Endothelial cell (in vitro differentiated cells): ENCODE measurements at places on chromosomes 11 and 22.
A peak's percentile ranks its signal among the peaks of the same experiment; 100 is the strongest.

DNA sequence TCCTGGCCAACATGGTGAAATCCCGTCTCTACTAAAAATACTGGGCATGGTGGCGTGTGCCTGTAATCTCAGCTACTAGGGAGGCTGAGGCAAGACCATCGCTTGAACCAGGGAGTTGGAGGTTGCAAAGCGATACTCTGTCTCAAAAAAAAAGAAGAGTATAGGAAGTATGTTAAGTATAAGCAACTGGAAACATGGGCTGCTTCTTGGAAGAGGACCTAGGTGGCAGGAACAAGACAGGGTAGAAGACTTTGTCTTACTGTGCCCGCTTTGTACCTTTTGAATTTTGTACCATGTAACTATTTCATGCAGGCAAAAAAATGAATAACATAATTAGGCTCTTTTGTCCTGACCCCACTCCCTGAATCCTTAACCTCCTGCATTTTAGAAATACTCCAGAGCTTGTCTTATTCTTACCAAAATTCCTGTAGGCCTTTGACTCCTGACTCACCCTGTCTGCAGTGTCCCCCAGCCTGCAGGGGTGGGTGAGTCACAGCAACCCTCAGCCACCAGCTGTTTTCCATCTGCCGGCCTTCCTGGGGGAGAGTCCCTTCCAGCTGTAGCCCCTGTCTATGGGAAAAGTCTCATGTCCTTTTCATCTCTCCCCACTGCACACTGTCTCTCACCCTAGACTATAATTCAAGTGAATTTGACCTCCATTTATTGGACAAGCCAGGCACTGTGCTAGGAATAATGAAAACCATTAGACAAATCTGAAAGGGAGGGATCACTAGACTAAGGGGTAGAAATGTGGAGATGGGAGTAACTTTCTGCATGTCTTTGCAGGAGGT lies 41.8 kb downstream of the TXN2 start:
- peaks cover 15% of the 10 kb centered on the region for H3K4me1 ChIP-seq
- no peak overlapping the region for H3K27ac ChIP-seq
- DNase-seq, result no peak
- no peak overlapping the region for H3K4me3 ChIP-seq
- H3K36me3 ChIP-seq, result no peaks in the 10 kb centered on the region
- H3K27me3 ChIP-seq, result peaks cover 6% of the 10 kb centered on the region

- H3K27me3 ChIP-seq, result peaks cover 13% of the 10 kb centered on the region
- peaks cover 25% of the 10 kb centered on the region for H3K36me3 ChIP-seq
- no peak overlapping the region for H3K27ac ChIP-seq
- DNase-seq, result no peak
- H3K4me3 ChIP-seq, result no peak overlapping the region
- H3K4me1 ChIP-seq, result peaks cover 6% of the 10 kb centered on the region
Measured at GRCh38 chr11:68353118-68353517, 40.7 kb downstream of the LRP5 start.

GRCh38 chr22:40310768-40311120 lies 35.6 kb upstream of the ADSL start:
- DNase-seq, result no peak
- no peak overlapping the region for H3K4me3 ChIP-seq
- H3K27ac ChIP-seq, result no peak overlapping the region
- H3K27me3 ChIP-seq, result peaks cover under 1% of the 10 kb centered on the region

DNA sequence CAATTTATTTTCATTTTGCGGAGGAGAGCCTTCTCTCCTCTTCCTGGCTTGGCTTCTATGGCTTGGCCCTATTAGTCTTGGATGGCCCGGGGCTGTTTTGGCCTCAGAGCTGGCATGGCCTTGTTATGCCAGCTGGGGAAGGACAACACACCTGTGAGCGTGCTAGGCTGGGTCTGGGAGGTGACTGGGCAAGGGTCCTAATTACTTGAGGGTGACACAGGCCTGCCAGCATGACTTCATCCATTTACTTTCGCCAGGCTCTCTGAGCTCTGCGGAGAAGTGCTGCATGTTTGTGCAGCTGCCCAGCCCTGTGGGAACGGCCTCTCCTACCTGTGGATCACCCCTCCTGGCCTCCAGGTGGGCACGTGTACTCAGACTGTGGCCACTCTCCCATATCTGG lies 153.6 kb downstream of the SNX19 start:
- H3K27ac ChIP-seq, result no peak overlapping the region
- H3K36me3 ChIP-seq, result no peaks in the 10 kb centered on the region
- H3K4me1 ChIP-seq, result peaks cover 4% of the 10 kb centered on the region
- peaks cover 4% of the 10 kb centered on the region for H3K27me3 ChIP-seq

- H3K36me3 ChIP-seq, result peaks cover 12% of the 10 kb centered on the region
- no peak for DNase-seq
- H3K4me1 ChIP-seq, result peaks cover 9% of the 10 kb centered on the region
- peak overlapping the region; percentile 84 for H3K27ac ChIP-seq
- H3K27me3 ChIP-seq, result no peaks in the 10 kb centered on the region
Measured at GRCh38 chr11:93160156-93160555, 37.6 kb downstream of the SLC36A4 start.

DNA sequence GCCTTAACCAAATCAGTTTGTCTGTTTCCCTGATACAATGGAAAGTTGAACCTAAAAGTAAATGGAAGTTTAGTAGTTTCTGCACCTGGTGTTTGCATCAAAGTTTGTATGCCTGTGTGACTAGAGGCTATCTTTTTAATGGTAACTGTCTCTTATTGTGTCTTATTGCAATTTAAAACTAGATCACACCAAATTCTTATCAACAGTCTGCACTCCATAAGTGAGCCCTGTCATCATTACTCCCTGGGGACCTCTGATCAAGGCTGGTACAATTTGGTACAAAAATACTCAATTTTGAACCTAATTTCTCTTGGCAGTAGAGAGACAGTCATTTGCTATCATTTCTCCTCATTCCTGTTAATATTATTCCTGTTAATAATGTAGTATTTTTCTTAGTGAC lies 38.1 kb downstream of the ARHGAP1 start:
- no peaks in the 10 kb centered on the region for H3K27me3 ChIP-seq
- H3K4me1 ChIP-seq, result peaks cover 20% of the 10 kb centered on the region
- peaks cover 35% of the 10 kb centered on the region for H3K36me3 ChIP-seq
- DNase-seq, result no peak
- H3K4me3 ChIP-seq, result no peak overlapping the region
- H3K27ac ChIP-seq, result no peak overlapping the region

- no peak for DNase-seq
- H3K27ac ChIP-seq, result no peak overlapping the region
- peaks cover 13% of the 10 kb centered on the region for H3K36me3 ChIP-seq
- H3K4me3 ChIP-seq, result no peak overlapping the region
- no peaks in the 10 kb centered on the region for H3K27me3 ChIP-seq
Measured at GRCh38 chr22:47177334-47177815, 414.9 kb downstream of the TBC1D22A start.

- no peaks in the 10 kb centered on the region for H3K4me1 ChIP-seq
- H3K4me3 ChIP-seq, result no peak overlapping the region
- peaks cover 28% of the 10 kb centered on the region for H3K36me3 ChIP-seq
- no peak for DNase-seq
- peaks cover 2% of the 10 kb centered on the region for H3K27me3 ChIP-seq
- H3K27ac ChIP-seq, result no peak overlapping the region
Measured at GRCh38 chr11:46684367-46684766, 16.1 kb downstream of the ARHGAP1 start.

- no peak overlapping the region for H3K4me3 ChIP-seq
- no peak overlapping the region for H3K27ac ChIP-seq
- H3K27me3 ChIP-seq, result no peaks in the 10 kb centered on the region
- H3K4me1 ChIP-seq, result no peaks in the 10 kb centered on the region
Measured at GRCh38 chr22:29503811-29504372, 23.9 kb downstream of the NEFH start.

GRCh38 chr11:72943664-72944063 lies 129.5 kb downstream of the ATG16L2 start:
- no peaks in the 10 kb centered on the region for H3K27me3 ChIP-seq
- H3K27ac ChIP-seq, result no peak overlapping the region
- H3K4me1 ChIP-seq, result peaks cover 8% of the 10 kb centered on the region
- no peak overlapping the region for H3K4me3 ChIP-seq

DNA sequence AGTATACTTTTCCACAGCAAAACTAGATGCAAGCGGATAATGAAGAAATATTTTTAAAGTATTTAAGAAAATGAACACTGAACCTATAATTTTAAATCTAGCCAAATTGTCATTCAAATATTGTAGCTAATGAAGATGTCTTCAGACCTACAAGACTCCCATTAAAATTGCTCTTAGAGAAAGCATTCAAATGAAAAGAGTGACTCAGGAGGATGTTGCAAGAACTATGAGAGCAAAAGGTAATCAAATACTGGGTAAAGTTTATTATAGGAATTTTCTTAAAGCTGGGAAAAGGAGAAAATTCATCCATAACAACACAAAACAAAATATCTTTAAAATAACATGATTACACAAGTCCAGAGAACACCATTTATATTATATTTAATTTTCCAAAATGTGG lies 5.4 kb upstream of the POU2AF1 start:
- H3K4me3 ChIP-seq, result no peak overlapping the region
- peaks cover 6% of the 10 kb centered on the region for H3K4me1 ChIP-seq
- peaks cover 2% of the 10 kb centered on the region for H3K27me3 ChIP-seq
- H3K27ac ChIP-seq, result no peak overlapping the region

- no peak overlapping the region for H3K27ac ChIP-seq
- H3K36me3 ChIP-seq, result peaks cover 8% of the 10 kb centered on the region
- H3K4me1 ChIP-seq, result no peaks in the 10 kb centered on the region
- no peak for DNase-seq
Measured at GRCh38 chr11:93267383-93267782, 63.2 kb upstream of the DEUP1 start.

GRCh38 chr11:128911701-128912100 lies 20.5 kb downstream of the KCNJ5 start:
- no peaks in the 10 kb centered on the region for H3K4me1 ChIP-seq
- no peak overlapping the region for H3K4me3 ChIP-seq
- no peak for DNase-seq

GRCh38 chr11:47532597-47533213 lies 20.2 kb downstream of the CELF1 start:
- peaks cover 4% of the 10 kb centered on the region for H3K27me3 ChIP-seq
- H3K4me3 ChIP-seq, result no peak overlapping the region
- H3K4me1 ChIP-seq, result peaks cover 6% of the 10 kb centered on the region

GRCh38 chr11:76025068-76025467 lies 181.2 kb downstream of the WNT11 start:
- peaks cover 17% of the 10 kb centered on the region for H3K36me3 ChIP-seq
- DNase-seq, result no peak
- no peaks in the 10 kb centered on the region for H3K27me3 ChIP-seq
- no peak overlapping the region for H3K4me3 ChIP-seq
- H3K27ac ChIP-seq, result no peak overlapping the region

DNA sequence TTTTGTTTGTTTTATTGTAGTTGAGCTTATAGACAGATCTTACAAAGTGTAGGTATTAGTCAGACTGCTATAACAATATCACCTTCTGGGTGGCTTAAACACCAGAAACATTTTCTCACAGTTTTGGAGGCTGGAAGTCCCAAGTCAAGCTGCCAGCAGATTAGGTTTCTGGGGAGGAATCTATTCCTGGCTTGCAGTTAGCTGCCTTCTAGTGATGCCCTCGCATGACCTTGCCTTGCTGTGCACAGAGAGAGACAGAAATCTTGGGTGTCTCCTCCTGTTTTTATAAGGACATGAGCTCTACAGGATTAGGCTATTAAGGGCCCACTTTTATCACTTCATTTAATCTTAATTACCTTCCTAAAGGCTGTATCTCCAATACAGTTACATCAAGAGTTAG lies 1635.2 kb downstream of the FAM181B start:
- DNase-seq, result no peak
- H3K27ac ChIP-seq, result no peak overlapping the region
- no peak overlapping the region for H3K4me3 ChIP-seq
- H3K27me3 ChIP-seq, result no peaks in the 10 kb centered on the region
- H3K36me3 ChIP-seq, result no peaks in the 10 kb centered on the region

DNA sequence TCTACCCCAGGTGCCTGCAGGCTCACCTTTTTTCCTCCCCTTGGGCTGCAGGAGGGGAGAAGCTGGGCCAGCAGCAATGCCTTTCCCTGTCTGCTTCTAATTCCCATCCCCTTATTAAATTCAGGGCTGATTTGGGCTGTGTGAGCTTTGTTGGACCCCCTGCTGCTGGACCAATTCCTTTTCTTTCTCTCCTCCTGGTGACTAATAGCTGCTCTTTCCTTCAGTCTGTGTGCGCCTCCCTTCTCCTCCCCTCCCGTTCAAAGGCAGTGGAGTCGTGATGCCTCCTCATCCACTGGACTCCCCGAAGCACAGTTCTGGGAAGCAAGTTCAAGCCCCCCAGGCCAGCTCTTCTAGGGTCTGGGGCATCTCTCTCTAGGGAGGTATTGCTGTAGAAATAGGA lies 567.9 kb upstream of the CADM1 start:
- no peak for DNase-seq
- no peaks in the 10 kb centered on the region for H3K36me3 ChIP-seq
- no peak overlapping the region for H3K4me3 ChIP-seq
- H3K27ac ChIP-seq, result no peak overlapping the region

GRCh38 chr11:91163619-91164451 lies 941.0 kb upstream of the CHORDC1 start:
- H3K27ac ChIP-seq, result no peak overlapping the region
- no peaks in the 10 kb centered on the region for H3K27me3 ChIP-seq
- DNase-seq, result no peak
- H3K4me1 ChIP-seq, result no peaks in the 10 kb centered on the region

- H3K27me3 ChIP-seq, result peaks cover 27% of the 10 kb centered on the region
- DNase-seq, result peak; percentile 37
- H3K36me3 ChIP-seq, result peaks cover 39% of the 10 kb centered on the region
- peak overlapping the region; percentile 97 for H3K4me3 ChIP-seq
- H3K4me1 ChIP-seq, result peaks cover 62% of the 10 kb centered on the region
Measured at GRCh38 chr11:3837793-3838192, 3.0 kb downstream of the RHOG start.

DNA sequence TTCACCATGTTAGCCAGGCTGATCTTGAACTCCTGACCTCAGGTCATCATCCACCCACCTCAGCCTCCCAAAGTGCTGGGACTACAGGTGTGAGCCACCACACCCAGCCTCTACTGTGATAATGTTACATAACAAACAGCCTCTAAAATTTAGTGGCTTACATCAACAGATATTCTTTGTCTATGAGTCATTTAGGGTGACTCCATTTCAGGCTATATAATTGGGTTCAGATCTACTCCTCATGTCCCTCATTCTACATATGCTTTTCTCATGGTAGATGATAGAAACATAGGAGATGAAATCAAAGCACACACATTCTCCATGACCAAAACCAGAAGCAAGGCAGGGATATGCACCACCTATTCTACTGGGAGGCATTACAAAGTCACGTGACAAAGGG lies 72.7 kb downstream of the SIK2 start:
- H3K4me3 ChIP-seq, result no peak overlapping the region
- peaks cover 3% of the 10 kb centered on the region for H3K27me3 ChIP-seq
- no peak for DNase-seq
